Stimulated activated CD4-positive, alpha-beta T cell treated with anti-CD3 and anti-CD28 coated beads, Interleukin-12 subunit alpha, Interleukin-12 subunit beta, amount 100 ng/mL, for 48 hours (primary cell): ENCODE measurements at places on chromosomes 13 and 19.

DNA sequence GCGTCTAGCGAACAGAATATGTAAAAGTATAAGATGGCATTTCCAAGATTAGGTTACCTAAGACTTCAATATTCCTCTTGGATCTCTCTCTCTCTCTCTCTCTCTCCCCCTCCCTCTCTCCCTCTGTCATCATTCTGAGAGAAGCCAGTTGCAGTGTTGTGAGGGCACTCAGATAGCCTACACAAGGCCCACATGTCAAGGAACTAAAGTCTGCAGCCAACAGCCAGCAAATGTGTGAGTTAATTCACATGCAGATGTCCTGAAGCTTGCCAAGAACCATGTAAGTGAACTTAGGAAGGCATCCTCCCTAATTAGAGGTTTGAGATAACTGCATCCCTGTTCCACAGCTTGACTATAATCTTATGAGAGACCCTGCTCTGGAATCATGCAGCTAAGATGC lies 822.9 kb upstream of the PRR20A start:
- DNase-seq, result no peak

DNA sequence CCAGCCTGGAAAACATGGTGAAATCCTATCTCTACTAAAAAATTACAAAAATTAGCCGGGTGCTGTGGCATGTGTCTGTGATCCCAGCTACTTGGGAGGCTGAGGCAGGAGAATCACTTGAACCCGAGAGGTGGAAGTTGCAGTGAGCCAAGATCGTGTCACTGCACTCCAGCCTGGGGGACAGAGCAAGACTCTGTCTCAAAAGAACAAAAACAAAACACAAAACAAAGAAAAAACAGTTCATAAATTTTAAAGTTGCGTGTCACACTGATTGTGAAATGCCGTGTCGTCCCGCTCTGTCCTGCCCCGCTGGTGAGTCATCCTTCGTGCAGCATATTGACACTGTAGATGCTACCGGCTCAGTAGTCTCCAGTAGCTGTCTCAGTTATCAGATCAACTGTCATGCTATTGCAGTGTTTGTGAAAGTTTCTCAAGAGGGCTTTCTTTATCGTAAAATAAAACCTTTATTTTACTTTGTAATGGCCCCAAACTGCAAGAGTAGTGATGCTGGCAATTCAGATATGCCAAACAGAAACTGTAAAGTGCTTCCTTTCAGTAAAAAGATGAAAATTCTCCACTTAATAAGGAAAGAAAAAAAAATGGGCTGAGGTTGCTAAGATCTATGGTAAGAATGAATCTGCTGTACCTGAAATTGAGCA lies 36.4 kb upstream of the IGFL1 start:
- DNase-seq, result no peak

- DNase-seq, result no peak
Measured at GRCh38 chr13:52739468-52740071, at the start of gene CNMD. Gene CNMD, minus strand, starts transcription at chr13:52739820. Its CDS starts 119 bp downstream, at chr13:52739701.

GRCh38 chr19:49470615-49470978 lies 3.4 kb upstream of the FLT3LG start:
- DNase-seq, result no peak

DNA sequence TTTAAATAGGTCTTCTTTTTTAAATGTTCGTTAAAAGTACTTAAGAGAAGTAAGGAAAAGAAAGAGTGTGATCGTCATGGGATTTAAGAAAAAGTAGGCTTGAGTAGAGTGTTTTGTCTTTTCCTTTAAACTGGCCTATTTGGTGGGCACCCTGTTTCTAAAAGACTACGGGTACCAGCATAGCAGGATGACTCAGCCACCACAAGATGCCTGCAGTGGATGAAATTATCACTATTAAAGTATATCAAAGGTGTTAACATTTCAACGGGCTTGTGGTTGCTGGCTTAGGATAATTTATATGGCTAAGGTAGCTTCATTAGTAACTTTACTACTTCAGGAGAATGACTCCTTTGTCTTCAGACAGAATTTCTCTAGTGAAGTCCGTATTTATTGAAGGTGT lies 112.6 kb downstream of the STARD13 start:
- DNase-seq, result no peak

GRCh38 chr13:95083758-95084157 lies 217.5 kb downstream of the ABCC4 start:
- DNase-seq, result no peak

- DNase-seq, result no peak
Measured at GRCh38 chr13:110506396-110506795, 55.1 kb downstream of the RAB20 start.

- DNase-seq, result no peak
Measured at GRCh38 chr13:87057807-87058520, 613.2 kb upstream of the SLITRK5 start.

GRCh38 chr19:13430790-13431582 lies 75.3 kb downstream of the CACNA1A start:
- peak; percentile 46 for DNase-seq

- no peak for DNase-seq
Measured at GRCh38 chr19:42154471-42155323, 22.5 kb upstream of the POU2F2 start.

- DNase-seq, result no peak
Measured at GRCh38 chr13:42322806-42323205, 50.9 kb downstream of the AKAP11 start.

DNA sequence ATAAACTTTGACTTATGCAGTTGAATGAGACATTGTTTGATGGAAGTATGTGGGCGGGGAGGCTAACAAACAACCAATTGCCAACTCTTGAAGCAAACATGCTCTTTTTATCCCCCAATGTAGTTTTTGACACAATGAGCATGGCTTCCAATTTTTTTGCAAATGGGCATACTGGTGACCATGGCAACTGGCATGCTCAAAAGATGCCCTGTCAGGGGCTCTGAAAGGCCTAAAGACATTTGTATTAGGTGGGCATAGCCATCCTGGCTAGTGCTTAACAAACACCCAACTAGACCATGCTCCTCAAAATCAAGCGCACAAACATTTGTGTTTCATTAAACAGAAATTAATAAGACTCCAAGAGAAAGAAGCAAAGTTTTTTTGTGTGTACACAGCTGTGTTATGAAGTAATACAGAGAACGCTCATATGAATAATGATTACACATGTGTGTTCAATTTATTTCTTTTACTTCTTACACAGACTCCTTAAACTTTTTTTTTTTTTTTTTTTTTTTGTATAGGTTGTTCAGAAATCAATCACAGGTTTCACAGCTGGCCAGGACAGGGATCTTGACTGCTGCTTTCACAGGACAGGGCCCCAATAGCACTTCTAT lies 95.6 kb downstream of the DLEU7 start:
- DNase-seq, result no peak

DNA sequence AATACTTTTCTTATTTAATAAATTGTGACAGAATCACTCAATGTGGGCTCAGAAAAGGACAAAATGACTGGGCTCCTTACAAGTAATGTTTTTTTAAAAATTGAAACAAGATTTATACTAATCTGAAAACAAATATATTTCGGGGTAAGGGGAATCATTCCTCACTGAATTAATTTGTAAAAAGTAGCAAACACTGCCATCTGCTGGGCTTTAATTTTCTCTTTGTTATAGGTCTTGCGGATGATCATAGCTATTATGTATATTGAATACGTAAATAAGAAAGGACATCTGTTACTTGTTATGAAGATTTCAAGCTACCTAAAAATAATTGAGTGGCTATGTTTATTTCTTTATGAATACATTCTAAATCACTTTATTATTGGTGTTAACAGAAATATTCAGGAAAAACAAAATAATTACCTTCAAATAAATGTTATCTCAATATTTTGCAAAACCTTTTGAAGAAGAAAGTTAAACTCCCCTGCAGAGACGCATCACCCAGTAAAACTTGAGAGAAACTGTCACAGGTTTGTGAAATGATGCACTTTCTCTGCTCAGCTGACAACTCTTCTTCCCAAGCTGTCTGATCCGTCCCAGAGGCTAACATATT lies 17.8 kb upstream of the ENOX1 start:
- no peak for DNase-seq

- no peak for DNase-seq
Measured at GRCh38 chr19:12034198-12034597, 1.3 kb downstream of the ZNF433 start.

GRCh38 chr13:84439108-84439507 lies 556.8 kb upstream of the SLITRK1 start:
- DNase-seq, result no peak

GRCh38 chr13:49584771-49585182 lies 581 bp downstream of the RCBTB1 start:
- no peak for DNase-seq

GRCh38 chr13:66414066-66414800 lies 815.9 kb downstream of the PCDH9 start:
- DNase-seq, result no peak

DNA sequence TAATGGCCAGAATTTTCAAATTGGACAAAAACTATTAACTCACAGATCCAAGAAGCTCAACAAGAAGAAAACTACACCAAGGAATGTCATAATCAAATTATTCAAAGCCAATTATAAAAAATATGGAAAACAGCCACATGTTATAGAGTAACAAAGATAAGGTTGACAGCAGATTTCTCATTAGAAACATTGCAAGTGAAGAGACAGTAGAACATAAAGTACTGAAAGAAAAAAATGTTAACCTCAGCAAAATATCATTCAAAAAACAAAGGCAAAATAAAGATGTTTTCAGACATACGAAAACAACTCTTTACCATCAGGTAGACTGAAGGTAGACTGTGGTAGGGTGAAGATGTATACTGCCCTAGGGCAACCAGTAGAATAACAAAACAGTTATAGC lies 83.4 kb downstream of the KCNRG start:
- no peak for DNase-seq
